ENCODE measurements at places on chromosomes 4 and X.

DNA sequence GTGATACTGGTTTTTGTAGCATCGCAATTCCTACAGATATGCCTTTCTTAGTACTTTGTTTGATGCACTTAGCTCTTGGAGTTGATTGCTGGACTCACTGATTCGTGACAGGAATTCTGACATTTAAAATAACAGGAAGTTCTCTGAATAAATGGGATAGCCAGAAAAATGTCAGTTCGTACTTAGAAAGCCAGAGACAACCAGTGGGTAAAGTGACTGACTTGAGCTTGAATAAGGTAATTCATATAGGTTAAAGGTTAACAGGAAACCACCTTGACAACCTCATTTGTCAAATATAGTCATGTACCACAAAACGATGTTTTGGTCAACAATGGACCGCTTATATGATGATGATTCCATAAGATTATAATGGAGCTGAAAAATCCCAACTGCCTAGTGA lies 181.4 kb downstream of the RPA4 start:
- DNase-seq = no peak

DNA sequence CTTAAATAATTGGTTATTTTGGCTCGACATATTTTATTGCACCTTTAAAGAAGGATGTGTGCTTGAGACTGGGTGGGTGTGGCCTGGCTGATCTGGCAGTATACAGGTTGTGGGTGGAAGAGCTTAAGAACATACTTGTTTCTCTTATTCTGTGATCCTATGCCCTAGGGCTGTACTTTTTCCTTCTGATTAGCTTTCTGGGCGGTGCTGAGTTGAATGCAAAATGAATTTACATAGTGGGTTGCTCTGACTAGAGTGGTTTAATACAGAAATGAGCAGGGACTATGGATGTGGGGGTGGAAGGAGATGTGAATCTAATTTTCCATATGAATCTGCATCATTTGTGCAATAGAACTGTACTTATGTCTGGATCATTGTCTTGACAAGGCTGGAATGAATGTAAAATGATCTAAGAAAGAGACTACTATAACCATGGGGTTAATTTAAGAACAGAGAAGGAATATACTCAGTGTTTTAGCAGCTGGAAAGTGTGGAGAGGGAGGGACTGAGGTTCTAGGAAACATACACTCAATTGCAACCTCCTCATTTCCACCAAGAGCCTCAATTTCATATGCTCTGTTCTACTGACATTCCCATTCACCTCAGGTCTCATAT lies 73.7 kb downstream of the RLIM start:
- DNase-seq = no peak

GRCh38 chr4:65007841-65008439 lies 598.7 kb upstream of the TECRL start:
- no peak for DNase-seq

DNA sequence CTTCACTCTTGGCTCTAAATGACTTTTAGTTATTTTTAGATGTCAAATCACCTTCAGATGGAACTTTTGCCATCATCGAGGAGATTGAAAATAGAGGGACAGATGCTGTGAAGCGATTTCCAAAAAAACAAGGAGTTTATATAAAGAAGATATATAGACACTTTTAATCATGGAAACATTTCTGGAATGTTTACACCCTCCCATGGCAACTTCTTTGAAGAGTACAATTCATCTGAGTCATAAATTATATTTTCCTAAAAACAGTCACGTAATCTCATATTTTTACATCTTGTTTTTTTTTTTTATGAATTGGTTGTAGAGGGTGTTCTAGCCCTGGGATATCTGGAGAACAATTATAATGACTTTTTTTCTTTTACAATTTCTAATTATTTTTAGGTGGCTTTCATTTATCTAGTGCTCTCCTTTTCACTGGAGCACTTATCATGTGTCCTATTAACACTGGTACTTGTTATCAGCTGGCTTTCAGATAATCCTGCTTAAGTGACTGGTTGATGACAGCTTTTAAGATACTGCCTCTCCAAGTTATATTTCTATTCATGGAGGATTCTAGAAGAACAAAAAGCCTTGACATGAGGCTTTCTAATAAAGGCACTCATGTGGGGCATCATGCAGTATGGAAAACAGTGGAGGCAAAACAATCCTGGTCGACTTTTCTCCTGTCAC lies 24.9 kb downstream of the PCDH7 start:
- no peak for DNase-seq

DNA sequence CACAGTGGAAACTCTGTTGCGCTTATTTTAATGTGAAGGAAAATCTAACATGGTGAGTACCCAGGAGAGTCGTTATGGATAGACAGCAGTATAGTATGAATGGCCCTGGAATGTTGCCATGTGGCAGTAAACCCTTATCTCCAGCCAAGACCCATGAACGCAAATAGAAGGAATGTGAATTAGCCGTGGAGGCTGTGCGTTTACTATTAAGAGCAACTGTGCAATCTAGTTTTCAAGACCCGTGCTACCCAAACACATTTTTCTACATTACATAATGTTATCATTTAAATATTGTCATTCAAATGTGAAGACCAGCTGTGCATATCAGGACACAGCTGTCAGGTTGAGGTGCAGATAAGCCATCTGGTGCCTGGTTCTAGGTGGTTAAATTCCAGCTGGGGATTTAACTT lies 13.3 kb upstream of the AGA start:
- DNase-seq = no peak
